GM23248 (cell line): ENCODE measurements at places on chromosomes 3 and 15. TPM values are rescaled to one million over a fixed set of nuclear protein-coding genes. Genes with fewer than 3 reads are reported as not detected.
A peak's percentile ranks its signal among the peaks of the same experiment; 100 is the strongest.

- no peak for DNase-seq
These were observed 22.4 kb downstream of the PRKCI start for GRCh38 chr3:170244576-170244975.

RPS27L gene
- total RNA-seq: 110 and 151 TPM in 2 replicates

CACNA2D2 gene
- total RNA-seq: not detected in 2 replicates

DNA sequence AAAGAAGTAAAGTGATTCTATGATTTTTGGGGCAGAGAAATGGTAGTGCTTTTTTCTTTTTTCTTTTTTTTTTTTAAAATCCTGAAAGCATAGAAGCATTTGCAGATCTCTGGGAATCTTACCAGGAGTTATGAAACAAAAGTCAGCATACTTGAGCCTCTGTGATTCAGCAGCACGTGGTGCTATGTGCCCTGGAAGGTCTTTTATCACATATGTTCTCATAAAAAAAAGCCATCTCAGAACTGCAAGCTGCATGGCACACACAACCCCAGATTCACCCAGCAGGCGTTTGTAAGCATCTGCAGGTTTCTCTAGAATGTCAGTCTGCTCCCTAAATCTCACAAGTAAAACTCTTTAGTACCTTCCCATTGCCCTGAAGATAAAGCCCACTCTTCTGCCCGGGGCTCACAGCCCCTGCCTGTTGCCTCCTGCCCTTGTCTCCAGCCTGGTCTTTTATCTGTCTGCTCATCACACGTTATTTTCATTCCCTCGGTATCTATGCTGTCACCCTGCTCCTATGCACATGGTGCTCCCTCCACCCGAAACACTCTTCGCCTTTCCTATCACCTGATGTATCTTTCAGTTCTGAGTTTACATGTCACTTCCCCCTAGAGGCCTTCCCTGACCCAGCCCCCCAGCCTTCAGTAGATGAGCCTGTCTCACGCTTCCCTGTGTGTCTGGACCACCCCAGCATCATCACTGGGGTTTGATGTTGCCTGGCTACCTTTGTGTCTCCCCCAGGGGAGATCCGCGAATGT is 72.4 kb downstream of the CHDH start:
- peak; percentile 95 for DNase-seq

DNA sequence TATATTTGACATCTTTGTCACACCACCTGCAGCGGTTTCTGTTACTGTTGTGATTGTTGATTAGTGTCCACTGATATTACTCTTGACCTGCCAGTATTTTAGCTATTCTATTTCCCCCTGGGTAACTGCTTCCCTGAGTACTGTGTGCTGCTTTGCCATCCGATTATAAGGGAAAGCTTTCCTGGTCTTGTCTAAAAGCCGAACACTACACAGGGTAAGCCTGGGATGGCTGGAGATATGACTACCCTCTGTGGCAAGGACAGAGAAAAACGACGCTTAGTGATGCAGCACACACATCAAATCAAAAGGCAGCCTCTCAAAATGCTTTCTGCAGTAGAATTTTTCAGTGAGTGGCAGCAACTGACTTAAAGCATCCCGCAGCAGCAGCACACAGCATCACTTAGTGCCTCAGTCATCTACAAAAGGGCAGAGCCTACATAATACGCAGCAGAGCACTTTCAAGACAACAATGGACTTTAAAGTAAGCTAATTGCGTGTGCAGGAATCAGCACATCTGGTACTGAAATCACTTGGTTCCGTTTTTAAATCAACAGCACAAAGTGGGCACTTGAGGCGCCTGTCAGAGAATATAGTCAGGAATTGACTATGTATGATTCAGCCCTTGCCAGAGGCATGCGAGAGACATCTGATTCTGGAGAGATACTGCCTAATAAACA is 656.3 kb upstream of the TGFBR2 start:
- peak; percentile 23 for DNase-seq

C3orf80 gene
- 0.43 and 1.3 TPM in 2 replicates for total RNA-seq

GRCh38 chr15:55499151-55499550 is 8.9 kb downstream of the DNAAF4 start:
- no peak for DNase-seq
